Activated T-helper 9 cell treated with anti-CD3 and anti-CD28 coated beads, Interleukin-2, amount 50 U/mL, for 16 hours (primary cell): ENCODE measurements at places on chromosomes 1 and 21.

GRCh38 chr1:239363930-239364329 is 22.4 kb upstream of the CHRM3 start:
- DNase-seq = no peak

DNA sequence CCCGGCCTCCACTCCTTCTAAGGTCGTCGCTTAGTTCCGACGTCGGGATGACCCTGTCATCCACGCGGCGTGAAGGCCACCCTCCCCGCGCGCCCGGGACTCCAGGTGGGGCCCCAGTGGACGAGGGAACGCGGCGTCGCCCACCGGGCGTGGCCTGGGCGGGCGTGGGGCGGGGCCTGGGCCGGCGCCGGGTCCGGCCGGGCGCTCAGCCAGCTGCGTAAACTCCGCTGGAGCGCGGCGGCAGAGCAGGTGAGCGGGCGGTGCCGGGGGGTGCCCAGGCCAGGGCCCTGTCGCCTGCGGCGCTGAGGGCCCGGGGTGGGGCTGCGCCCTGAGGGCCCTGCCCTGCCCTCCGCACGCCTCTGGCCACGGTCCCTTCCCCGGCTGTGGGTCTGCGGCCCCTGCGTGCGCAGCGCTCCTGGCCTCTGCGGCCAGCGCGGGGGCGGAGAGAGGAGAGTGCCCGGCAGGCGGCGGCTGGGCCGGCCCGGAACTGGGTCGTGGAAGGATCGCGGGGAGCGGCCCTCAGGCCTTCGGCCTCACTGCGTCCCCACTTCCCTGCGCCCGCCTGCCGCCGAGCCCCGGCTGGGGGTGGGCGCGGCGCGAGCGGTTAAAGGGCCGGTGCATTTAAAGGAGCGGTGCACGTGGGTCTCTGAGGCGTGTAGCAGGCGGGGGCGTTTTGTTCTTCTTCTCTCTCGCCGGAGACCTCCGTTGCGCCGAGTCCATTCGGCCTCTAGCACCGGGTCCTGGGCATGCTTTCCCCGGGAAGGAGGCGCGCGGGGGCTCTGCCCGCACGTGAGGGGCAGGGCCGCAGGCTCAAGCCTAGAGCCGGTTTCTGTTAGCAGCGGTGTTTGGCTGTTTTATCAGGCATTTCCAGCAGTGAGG is at the start of gene PSEN2:
Gene PSEN2 (plus strand): TSS at position 216 of the 879 bp plus-strand sequence. CDS start 11,292 bp downstream, outside the sequence.
- DNase-seq = peak; percentile 51

- peak; percentile 24 for DNase-seq
Observed at GRCh38 chr21:17780539-17780938, 38.6 kb downstream of the C21orf91 start.

GRCh38 chr1:77991638-77992037 is 12.8 kb upstream of the FUBP1 start:
- no peak for DNase-seq

- no peak for DNase-seq
Observed at GRCh38 chr1:63921359-63921758, 147.5 kb downstream of the ROR1 start.

- DNase-seq = no peak
Observed at GRCh38 chr21:46206163-46207005, 22.1 kb upstream of the SPATC1L start.

- DNase-seq = no peak
Observed at GRCh38 chr1:8345621-8346415, 27.9 kb downstream of the SLC45A1 start.

- DNase-seq = no peak
Observed at GRCh38 chr1:67339623-67340343, 32.1 kb downstream of the IL12RB2 start.

DNA sequence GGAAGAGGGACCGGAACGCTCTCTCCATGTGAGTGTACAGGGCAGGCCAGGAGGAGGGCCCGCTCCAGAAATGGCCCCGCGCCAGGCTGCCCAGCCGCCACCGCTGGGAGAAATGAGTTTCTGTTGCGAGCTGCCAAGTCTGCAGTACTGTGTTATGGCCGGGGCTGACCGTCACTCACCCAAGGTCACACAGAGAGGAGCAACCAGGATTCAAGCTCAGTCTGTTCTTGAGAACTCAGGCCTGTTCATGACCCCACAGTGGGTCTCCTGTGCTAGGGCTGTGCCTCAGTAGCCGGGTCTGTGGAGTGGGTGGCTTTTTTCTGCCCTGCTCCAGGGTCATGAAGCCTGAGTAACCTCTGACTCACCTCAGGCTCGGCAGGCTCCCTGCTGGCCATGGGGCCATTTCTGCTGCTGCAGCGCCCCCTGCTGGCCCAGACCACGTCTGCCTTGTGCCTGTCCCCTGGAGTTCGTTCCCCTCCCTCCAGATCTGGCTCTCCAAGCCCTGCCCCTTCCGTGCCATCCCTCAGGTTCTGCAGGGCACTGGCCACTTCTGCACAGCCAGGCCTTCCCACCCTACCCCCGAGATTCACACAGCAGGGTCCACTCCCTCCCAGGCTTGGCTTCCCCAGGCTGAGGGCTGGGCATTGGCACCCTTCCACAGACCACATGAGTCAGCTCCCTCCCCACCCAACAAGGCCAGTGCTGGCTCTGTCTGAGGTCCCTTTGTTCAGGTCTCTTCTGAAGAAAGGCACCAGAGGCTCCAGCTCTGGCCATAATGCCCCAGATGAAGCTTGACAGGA is 51.8 kb downstream of the EDN2 start:
- peak; percentile 44 for DNase-seq

DNA sequence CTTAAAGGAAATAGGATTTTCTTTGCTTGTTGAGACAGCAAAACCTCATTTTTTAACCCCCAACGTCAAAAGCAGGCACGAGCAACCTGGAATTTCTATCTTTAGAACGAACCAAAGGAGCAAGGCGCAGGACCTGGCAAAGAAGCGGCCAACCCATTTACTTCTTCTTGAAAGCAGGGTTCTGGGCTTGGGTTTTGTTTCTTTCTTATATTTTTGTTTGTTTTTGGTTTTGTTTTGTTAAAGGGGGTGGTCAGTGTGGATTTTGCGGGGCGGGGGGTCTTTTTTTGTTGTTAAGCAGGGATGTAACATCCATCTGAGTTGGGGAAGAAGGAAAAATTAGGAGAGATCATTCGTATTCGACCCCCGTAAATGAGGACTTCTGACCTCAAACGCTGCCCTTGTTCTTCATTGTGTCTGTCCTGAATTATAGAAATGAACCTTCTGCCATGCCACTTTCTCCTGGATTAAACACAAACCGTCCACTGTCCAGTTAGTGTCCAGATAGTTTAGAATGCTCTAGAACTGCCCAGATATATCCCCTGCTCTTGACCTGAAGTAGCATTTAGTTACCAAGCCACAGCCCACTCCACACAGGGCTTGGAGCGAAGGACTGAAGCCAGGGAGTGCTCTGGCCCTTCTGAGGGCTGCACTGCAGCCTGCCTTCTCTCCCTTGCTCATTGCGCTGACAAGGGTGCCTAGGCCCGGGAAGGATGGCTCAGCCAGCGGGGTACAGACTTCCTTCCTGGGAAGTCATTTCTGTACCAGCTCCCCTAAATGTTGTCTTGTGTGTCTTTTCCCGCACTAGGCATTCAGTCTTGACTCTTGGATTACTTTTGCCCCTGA is 909 bp upstream of the APP start:
- DNase-seq = no peak

GRCh38 chr1:60149251-60149650 is 75.7 kb upstream of the C1orf87 start:
- no peak for DNase-seq

DNA sequence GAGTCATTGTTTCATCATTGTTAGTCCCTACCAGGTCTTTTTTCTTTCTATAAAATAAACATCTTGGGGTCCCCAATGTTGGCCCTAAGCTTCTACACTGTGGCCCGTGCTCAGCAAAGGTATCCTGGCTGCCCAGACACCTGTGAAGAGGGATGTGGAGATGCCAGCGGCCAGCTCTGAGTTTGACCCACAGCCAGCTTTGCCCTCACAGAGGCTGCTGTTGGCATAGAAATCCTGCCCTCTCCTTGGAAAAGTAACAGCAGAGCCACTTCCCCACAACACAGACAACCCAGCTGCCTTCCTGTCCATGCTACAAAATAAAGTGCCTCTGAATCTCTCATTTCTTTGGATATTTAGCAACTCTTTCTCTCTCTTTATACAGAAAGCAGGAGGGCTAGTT is 6.0 kb downstream of the TRIM62 start:
- no peak for DNase-seq

- DNase-seq = no peak
Observed at GRCh38 chr1:101769520-101769919, 227.2 kb downstream of the OLFM3 start.

- no peak for DNase-seq
Observed at GRCh38 chr1:61447968-61448430, 276.9 kb downstream of the TM2D1 start.

GRCh38 chr1:24699628-24700027 is 45.6 kb upstream of the CLIC4 start:
- no peak for DNase-seq

DNA sequence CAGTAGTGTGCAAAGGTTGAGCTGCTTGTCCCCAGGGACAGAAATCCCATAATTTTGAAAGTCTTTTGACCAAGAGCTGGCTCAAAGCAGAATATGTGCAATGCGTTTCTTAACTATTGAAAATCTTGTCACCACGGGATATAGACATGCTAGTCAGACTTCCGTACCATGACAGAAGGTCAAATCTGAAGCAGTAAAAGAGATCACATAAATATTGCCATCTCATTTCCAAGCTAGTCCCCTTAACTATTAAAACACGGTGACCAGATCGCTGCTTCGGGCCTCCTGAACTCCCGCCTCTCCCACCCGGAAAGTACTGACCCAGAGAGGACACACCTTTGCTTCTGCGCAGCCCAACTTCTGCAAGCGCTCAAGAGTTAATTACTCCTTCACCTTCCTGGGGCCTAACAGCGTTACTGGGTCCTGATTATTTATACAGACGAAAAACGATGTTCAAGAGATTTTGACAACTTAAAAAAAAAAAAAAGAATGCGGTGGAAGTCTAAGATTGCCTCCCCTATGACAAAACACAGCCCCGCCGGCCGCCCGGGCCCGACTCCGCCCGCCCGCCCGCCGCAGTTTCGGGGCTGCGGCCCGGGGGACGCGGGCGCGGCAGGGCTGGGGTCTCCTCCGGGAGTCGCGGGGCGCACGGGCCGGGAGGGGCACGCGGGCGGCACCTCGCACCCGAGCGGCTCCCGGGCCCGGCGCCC is 692 bp downstream of the SORT1 start:
- DNase-seq = no peak

DNA sequence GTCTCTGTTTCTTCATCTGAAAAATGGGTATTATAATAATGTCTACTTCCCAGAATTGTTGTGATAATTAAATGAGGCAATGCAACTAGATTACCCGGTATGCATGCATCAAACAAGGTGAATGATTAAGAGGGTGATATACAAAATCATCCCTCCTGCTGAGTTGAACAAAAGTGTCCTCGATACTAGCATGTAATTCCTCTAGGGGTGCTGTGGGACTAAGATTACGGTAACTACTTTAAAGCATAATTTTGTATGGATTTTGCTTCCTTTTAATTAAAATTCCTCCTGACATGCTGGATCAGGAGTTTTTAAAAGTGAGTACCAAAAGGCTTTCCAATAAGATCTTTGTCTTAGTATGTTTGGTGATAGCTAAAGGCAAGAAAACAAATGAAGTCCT is 98.7 kb upstream of the PRMT6 start:
- DNase-seq = no peak

GRCh38 chr1:54326543-54327385 is 79.4 kb downstream of the SSBP3 start:
- no peak for DNase-seq

GRCh38 chr21:46188226-46189212 is 4.3 kb upstream of the SPATC1L start:
- DNase-seq = no peak

DNA sequence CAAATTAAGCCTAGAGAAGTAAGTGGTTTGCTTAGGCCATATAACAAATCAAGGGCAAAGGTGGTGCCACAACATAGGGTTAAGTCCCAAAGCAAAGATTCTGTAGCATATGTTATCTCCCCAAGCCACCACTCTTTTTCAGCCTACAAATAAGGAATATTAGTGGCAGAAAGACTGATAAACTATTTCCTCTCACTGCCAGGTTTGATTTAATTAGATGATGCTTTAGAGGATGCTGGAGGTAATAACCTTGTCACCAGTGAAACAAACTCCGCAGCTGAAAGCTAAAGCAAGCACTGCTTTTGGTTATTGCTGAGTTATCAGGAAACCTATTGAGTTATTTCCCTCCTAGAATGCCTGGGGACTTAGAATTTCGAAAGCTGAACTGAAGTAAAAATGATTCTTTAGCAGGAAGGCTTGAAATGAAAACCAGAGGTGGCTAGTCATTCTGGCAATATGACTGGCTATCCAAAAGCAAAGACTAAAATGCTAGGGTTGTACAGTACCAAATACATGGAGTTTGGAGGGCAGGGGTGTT is 145.2 kb downstream of the SYT2 start:
- no peak for DNase-seq

GRCh38 chr1:208587110-208587509 is 342.9 kb upstream of the PLXNA2 start:
- no peak for DNase-seq

DNA sequence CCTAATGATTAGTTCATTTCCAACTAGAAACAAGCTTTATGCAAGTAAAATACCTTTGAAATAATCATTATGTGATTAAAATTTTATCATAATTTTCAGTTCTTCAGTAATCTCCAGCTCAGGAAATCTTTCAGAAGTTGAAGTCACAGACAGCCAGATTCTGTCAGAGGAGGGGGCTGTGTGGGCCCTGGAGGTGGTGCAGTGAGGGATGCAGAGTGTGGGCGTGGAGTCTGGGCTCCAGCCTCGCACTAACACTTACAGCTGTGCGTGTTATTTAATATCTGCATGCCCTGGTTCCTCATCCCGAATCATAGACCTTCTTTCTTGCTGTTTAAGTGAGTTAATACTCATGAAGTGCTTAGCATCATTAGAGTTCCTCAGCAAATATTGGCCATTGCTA is 23.9 kb downstream of the WDR64 start:
- DNase-seq = no peak

DNA sequence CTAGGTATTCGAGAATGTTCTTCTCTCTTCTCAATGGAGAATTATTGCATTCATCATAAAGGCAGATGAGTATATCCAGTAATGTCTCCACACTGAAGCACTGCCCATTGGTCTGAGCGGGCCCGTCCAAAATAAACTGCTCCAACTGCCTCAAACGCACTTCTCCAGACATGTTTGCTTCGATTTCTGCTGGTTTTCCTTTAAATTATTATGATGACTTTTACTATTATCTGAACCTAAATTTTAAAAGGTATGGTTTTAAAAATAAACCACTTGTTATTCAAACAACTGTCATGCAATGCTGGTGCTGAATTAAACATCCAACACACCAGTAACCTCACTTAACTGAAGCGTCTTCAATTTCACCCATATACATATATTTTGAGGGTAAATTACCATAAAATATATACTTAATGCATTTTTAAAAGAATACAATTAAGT is 1.3 kb downstream of the CDC42BPA start:
- no peak for DNase-seq

DNA sequence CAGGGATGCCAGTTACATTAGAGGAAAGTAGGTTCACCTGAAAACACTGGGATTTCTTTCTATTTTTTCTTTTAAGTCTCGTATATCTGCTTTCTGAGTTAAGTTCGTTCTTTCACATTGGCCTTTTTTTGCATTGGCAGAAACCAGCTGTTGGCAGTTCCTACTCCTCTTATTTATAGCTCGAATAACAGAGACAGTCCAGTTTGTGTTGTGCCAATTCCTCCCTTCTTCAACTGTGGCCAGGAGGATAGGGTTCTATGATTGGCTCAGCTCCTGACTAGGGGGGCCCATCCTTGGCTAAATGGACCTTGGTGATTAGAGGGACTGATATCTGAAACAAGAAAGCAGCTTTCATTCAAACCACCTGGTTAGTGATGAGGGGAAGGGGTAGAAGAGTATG is 115.8 kb downstream of the RPS6KC1 start:
- DNase-seq = no peak

GRCh38 chr1:197333041-197333440 is 65.0 kb downstream of the CRB1 start:
- DNase-seq = no peak
